ENCODE measurements at places on chromosomes 3 and 15.

GRCh38 chr15:48001393-48002039, 119.3 kb upstream of the SLC24A5 start:
- DNase-seq, result no peak

- DNase-seq, result no peak
Observed at GRCh38 chr15:74403991-74404563, 29.7 kb downstream of the SEMA7A start.

- DNase-seq, result no peak
Observed at GRCh38 chr15:89751748-89752147, 699 bp upstream of the MESP1 start.

DNA sequence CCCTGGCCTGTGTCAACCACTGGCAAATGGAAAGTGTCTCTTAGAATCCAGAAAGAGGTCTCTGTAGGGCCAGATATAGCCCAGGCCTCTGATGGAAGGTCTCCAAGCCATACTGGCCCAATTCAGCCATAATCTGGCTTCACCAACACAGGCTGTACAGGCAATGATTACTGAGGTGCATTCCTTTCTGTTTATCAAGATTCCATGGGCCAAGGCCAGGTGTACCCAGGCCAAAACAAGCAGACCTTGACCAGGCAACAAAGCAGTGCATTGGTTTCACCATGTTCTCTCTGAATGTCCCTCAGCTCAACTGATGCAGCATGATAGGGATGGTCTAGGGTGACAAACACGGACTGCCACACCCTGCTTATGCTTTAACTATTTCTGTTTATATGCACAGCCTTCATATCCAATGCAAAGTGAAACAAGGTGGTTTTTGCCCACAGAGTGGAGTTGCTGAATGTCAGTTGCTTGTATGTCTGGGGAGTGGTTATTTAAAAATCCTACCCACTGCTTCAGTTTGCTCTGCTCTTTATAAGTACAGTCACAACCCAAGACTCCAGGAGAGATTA, 25.2 kb downstream of the CCNL1 start:
- no peak for DNase-seq

DNA sequence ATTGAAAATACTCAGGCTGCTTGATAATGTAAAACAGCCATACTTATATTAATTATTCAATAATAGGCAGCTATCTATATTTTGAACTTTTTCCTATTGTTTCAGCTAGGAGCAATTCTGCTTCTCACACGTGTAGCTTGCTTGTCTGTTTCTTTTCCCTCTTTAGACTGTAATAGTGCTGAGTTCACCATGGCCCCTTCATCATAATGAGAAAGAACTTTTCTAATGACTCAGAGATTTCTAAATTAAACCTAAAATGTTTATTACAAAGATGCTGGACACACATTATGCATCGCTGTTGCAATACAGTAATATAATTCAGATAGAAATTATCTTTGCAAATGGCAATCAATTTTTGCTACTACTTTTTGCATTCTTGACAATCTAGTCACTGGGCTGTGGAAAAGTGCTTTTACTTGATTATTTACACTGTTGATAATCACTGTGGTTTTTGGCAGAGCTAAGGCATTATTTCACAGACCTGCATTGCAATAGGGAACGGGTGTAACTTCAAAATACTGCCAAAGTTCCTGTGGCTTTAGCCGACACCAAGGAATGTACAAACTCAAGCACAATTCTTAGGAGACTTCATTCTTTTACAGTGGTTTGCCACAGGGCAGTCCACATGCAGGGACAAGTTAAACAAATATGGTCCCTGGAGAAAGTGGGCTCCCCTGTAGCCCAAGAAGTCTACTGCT, 281.0 kb upstream of the TBL1XR1 start:
- DNase-seq, result no peak
